H4 (cell line): ENCODE measurements at places on chromosomes 11 and 22.
A peak's percentile ranks its signal among the peaks of the same experiment; 100 is the strongest.

DNA sequence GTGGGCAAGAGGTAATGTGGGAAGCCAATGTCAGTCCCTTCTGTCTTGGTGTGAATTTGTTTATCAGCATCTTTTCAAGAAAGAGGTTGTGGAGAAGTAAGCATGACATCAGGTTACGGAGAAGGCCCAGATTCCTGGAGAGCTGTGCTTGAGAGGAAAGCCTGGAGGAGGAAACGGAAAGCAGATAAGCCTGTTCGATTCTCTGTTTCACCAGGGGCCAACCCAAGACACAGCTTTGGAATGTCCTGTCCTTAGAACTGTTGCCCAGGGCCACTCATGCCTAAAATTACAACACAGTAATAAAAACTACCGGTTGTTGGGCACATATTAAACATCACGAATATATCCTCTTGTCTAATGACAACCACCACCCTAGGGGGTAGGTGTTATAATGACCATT, 148.5 kb downstream of the NAV2 start:
- no peak for DNase-seq

DNA sequence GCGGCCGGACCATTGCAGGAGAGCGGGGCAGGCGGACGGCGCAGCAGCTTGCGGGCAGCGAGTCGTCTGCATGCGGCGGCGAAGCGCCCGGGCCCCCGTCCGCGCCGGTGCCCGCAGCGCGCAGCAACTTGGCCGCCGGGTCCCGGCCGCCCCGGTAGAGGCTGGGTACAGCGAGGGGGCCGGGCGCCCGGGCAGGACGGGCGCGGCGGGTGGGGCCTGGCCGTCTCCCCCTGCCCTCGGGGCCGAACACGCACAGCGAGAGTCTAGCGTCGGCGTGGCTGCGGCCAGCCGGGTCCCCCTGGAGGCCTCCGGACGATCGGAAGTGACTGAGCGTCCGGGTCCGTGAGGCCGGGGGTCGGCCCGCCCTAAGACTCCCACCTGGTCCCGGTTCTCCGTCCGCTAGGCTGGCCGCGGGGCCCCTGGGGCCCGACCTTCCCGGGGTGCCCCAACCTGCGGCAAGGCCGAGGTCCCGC, 775 bp upstream of the TRABD start:
- no peak for DNase-seq

GRCh38 chr11:78860720-78861422, 286.2 kb upstream of the NARS2 start:
- no peak for DNase-seq

DNA sequence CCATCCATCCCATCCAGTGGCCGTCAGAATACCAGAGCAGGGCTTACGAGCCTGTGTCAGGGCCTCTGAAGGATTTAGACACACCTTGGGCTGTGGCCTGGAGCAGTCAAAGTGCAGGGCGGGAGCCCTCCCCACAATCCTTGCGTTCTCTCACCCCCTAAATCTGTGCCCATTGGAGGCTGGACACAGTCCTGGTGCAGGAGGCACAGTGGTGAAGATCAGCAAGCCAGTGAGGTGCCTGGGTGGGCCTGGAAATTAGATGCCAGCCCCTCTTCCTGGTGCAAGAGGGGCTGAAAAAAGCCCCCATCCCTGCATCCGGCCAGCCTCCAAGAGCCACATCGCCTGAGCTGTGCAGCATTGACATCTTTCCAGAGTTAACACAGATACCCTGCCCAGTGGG, 1045.8 kb downstream of the TBC1D22A start:
- DNase-seq, result no peak

DNA sequence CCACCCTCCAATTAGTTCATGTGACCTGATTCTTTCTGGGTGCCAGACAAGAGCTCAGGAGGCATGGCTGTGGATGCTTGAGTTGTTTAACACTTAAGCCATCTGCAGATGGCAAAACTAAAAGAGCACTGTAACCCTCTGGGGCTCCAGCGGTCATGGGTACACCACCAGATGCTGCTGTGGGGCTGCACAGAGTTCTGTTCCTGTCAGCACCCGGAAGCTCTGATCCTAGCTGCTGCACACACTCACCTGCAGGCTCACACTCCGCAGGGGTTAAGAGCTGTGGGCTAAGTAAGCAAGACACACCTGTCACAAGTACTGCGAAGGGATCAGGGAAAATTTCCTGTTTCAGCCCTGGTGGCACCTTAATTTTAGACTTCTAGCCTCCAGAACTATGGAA, 307.8 kb downstream of the C11orf87 start:
- no peak for DNase-seq

GRCh38 chr11:67538306-67538705, 15.1 kb upstream of the CABP2 start:
- no peak for DNase-seq

DNA sequence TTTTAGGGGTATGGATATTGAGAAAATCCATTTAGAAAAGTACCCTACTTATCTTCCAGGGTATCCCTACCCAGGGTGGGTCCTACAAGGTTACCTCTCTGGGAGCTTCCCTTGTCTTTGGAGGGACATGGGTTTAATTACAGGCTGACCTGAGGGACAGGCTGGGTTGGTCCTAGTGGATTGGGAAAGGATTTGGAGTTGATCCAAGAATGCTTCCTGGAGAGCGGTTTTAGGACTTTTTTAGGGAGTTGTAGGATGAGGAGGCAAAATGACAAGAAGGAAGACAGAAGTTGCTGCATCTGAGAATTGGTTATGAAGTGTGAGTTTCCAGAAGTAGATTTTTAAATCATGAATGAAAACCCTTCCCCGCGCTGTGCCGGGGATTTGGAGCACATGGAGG, 61.8 kb upstream of the CRTAM start:
- DNase-seq, result no peak

DNA sequence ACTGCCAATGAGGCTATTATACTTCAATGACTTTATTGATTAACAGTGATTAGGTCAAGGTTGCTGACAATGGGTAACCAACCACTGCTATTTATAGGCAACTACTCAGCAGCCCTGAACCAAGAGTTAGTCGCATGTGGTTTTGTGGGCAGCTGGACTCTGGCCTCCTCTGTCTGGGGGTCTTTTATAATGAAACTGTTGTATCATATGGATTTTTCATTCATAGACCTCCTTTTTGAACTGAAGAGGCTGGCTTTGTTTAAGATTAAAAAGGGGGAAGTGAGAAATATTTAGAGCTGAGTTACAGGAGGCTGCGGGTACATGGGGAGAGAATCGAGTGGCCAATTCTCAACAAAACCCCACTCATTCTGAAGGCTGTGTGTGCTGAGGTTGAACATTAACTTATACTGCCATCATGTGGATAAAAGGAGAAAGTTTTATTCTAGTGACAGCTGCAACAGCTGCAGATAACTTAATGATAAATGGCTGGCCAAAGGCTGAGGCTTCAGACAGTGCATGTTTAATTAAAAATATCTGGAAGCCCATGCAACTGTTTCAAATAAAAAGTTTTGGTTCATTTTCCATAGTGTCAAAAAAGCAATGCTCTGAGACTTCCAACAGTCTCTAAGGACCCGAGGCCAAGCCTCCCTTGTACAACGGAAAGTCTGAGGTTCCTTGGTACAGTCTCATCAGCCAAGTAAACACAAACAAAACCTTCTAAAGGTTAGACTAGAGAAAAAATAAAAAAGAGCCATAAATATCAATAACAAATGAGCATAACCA, 682.6 kb downstream of the KCNA4 start:
- DNase-seq, result peak; percentile 75

- DNase-seq, result no peak
Measured at GRCh38 chr11:66278363-66279091, 552 bp downstream of the CNIH2 start.

DNA sequence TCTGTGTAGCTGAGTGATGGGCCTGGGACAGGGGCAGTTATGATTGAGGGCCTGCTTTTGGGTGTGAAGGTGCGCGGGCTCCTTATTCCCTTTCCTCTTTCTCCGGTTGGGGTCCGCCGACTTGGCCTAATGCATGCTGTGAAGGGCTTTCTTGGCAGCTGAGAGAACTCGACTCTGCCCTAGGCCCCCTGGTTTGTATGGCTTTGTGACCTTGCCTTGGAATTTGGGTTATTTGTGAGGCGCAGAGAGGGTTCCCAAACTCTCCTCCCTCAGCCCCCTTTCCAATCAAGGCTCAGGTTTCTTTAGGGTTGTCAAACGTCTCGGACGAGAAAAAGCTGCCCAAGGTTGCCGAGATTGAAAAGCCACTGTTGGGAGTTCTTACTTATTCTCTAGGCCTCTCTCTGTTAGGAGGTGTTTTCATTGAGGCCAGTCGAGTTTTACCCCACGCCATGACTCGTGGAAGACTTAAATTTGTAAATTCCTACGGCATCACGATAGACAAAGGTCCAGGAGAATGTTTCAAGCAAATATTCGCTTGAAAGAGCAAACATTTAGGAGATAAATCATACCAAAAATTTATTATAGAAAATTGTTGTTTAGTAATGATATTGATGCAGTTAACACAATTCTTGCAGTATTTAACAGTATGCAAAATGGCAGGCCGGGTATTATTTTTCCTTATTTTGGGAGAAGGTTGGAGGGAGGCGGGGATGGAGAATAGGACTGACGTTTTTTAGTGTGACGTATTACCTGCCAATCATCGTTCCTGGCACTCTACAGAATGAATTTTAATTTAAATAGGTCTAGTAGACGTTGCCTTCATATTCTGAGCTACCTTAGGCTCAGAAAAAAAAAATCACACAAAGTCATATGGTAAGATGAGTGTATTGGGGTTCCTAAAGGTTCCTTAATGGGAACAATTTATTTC, 689 bp downstream of the PDHX start:
- DNase-seq, result no peak

DNA sequence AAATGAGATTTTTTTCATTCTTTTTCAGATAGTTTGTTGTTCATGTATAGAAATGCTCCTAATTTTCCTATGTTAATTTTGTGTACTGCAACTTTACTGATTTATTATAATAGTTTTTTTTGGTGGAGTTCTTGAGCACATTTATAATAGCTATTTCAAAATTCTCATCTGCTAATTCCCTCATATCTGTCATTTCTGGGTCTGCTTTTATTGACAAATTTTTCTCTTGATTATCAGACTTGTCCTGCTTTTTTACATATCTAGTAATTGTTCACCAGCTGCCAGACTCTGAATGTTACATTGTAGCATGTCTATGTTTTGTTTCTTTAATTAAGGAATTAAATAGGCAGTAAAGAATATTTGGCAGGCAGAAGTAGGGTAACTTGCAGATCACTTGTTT, 60.9 kb upstream of the PARVA start:
- no peak for DNase-seq

- DNase-seq, result no peak
Measured at GRCh38 chr11:504053-504993, 2.7 kb downstream of the RNH1 start.

DNA sequence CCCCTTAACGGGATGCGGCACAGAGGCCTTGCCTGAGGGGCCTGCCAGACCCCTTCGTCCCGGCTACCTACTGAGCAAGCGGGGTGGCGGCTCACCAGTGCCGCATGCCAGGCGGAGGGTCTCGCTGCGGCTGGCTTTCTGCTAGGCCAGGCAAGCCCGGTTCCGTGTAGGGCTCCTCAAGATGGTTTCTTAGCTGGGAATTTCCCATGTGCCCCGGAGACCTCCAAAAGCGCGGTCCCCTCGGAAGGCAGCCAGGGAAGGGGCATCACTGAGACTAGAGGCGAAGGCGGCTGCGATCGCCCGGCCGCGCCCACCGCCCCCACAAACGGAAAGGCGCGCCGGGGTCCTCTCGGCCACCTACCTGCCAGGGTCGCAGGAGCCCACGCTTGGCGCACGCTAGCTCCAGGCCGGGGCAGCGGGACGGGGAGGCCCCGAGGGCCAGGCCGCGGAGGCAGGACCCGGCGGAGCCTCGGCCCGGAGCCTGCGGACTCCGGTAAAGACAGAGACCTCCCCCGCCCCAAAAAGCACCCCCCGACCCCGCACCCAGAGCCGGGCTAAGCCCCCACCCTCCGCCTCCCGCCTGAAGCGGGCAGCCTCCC, 23.8 kb downstream of the MICAL3 start:
- no peak for DNase-seq

DNA sequence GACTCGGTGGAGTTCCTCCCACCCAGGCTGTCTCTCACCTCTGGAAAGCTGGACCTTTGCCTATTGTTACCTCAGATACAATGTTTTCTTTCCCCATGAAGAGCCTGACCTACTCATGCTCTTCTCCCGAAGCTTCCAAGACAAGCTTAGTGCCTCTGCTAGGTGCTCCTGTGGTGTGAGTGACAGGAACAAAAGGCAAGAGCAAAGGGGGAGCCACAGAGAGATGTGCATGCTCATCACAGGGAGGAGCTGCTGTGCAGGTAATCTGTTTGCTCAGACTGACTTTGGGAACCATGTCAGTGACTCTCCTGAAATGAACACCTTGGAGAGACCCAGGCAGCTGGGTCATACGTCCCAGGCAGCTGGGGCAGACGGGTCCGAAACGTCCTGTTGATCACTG, 53.6 kb upstream of the VSTM5 start:
- DNase-seq, result no peak

GRCh38 chr11:128830290-128831173, 36.6 kb downstream of the KCNJ1 start:
- DNase-seq, result no peak

GRCh38 chr11:42161886-42162285, 702.4 kb upstream of the LRRC4C start:
- no peak for DNase-seq

- DNase-seq, result no peak
Measured at GRCh38 chr11:1896923-1897322, 5.2 kb upstream of the PRR33 start.

DNA sequence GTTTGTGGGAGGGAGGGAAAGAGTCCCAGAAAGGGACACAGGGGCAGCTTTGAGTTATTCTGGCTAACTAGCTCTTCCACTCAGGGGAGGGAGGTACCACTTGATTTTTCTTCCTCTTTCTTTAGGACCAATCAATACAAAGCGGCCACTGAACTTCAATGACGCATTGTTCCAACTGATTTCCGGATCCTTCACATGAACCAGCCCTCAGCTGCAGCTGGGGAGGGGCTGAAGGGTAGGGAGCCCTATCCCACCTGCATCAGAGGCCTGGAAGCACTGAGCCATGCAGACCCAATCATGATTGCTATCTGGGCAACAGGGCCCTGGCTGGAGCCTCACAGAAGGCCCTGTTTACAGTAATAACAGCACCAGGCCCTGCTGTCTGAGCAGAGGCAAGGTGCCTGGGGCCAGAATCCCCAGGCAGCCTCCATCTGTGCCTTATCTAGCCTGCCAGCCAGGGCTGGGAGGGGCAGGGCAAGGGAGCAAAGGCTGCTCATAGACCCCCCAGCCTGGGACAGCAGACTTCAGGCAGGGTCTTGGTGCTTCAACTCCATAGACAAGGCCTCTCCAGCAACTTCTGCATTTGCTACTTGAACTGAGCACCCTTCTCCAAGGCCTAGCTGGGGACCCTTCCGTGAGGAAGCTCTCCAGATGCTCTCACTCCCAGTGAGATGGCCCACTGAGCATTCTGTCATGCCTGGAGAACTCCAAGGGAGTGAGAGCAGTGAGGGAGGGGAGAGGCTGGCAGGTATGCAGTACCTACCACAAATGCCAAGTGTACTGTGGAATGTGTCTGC, 22.5 kb downstream of the CLPB start:
- DNase-seq, result no peak
